ENCODE measurements at places on chromosomes 2 and 18. TPM values are rescaled to one million over a fixed set of nuclear protein-coding genes. Genes with fewer than 3 reads are reported as not detected.

The SCN2A gene
- total RNA-seq = 1.3 TPM

The TCF4 gene
- 64.1 TPM for total RNA-seq

The PPM1B gene
- total RNA-seq = 125 TPM

The ATP5F1A gene
- total RNA-seq = 620 TPM

The TGFA gene
- total RNA-seq = 5.0 TPM

GRCh38 chr2:215828528-215829184 is 184.7 kb downstream of the MREG start:
- peak; percentile 50 for ATAC-seq

DNA sequence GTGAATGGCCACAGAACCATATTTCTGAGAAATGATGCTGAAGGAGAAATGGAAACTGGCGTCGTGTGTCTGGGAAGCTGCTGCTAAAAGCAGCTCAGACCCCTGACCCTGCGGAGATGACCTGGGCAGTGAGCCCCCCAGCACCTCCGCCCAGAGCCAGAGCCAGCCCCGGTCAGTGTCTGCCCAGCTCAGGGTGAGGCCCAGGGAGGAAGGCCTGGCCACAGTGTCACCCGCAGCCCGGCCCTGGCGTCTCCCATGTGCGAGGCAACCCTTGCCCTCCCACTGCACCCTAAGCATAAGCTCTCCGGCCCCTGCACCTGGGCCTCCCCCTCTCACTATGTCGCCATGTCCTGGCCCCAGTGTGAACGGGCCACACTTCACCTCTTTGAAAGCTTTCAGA is 502.8 kb downstream of the EIPR1 start:
- no peak for ATAC-seq

- no peak for ATAC-seq
Measured at GRCh38 chr2:171318463-171318934, 115.3 kb downstream of the METTL8 start.

DNA sequence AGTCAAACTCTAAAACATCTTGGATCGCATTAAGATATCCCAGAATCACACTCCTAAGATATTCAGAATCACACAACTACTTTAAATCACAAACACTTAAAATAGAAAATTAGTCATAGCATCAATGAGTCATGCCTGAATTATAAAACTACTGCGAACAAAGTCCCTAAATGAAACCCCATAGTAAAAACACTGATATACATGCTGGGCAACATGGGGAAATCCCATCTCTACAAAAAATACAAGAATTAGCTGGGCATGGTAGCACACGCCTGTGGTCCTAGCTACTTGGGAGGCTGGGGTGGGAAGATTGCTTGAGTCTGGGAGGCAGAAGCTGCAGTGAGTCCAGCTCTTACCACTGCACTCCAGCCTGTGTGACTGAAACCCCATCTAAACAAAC is 101.7 kb downstream of the COBLL1 start:
- peak; percentile 52 for ATAC-seq

GRCh38 chr2:188024811-188025210 is 266.9 kb upstream of the GULP1 start:
- no peak for ATAC-seq

DNA sequence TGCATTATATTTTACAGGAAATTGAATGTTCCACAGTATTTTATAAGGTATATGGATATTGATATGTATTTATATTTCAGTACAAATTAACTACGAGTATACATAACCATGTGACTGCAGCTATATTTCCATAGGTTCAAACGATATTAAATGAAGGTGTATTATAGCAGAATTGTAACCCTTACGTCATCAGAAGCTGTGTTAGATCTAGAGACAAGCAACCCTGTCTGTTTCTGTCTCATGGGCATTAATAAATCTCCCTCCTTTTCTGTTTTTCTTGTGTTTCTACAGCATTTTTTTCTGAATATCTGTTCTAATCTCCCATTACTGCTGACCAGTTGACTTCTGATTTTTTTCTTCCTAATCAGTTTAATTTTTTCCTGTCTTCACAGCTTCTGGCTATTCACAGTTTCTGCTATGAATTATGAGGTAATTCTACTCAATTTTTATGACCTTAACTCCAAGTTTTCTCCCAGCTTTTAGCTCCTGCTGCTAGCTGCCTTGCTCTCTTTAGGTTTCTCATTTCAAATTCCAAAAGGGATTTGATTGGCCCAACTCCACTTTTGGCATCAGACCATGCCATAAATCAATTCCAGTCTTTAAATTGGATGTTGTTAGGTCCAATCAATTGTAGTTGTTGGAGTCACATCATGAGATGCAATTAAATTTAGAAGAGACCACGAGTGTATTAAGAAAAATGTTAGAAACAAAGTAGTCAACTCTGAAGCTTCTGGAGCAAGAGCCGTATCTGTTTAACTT is 277.5 kb upstream of the ZSWIM2 start:
- no peak for ATAC-seq

DNA sequence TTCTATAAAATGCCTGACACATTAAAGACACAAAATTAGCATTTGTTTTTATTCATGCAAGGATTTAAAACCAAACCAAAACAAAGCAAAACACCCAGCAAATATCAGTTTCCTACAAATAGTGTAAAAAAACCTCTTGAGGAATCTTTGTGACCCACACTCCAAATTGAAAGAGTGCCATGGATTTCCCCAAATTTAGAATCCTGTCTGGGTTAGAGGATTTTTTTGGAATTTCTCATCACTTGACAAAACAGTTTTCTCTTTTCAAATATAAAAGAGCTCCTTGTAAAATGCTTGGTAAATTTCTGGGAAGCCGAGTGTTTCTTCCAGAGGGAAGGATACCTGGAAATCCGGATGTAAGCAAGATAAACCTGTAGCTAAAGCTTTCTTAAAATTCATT is 1.7 kb upstream of the FN1 start:
- ATAC-seq = no peak

GRCh38 chr18:9742524-9743131 is 34.5 kb downstream of the RAB31 start:
- peak; percentile 61 for ATAC-seq

DNA sequence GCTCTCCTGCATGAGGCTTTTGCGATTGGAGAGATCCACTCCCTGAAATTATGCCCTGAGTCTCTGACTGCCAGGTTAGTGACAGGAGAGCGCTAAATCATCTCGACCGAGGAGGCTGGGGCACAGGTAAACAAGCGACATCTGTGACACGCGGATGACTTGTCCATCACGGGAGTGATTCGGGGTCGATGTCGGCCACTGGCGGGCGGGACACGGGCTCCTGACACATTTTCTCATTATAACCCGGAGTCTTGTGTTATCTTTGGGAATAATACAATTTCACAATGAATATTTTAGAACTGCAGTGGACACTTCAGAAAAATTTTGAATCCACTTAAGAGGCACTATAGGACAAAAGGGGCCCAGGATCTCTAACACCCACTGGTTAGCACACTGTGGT is 29.5 kb upstream of the SLC35G4 start:
- ATAC-seq = no peak

DNA sequence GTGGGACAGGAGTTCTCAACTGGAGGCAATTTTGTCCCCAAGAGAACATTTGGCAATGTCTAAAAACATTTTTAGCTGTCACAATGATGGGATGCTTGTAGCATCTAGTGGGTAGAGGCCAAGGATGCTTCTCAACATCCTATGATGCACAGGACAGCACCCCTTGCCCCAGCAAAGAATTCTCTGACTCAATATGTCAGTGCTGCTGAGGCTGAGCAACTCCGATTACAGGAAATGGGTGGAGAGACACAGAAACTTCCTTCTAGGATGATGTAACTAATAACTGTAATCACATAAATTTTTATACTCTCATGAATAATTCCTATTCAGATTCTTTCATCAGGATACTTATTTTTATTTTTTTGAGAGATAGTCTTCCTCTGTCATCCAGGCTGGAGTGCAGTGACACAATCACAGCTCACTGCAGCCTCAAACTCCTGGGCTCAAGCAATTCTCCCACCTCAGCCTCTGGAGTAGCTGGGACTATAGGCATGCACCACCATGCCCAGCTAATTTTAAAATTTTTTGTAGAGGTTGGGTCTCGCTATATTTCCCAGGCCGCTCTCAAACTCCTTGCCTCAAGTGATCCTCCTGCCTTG is 120.3 kb upstream of the ACAA2 start:
- no peak for ATAC-seq

DNA sequence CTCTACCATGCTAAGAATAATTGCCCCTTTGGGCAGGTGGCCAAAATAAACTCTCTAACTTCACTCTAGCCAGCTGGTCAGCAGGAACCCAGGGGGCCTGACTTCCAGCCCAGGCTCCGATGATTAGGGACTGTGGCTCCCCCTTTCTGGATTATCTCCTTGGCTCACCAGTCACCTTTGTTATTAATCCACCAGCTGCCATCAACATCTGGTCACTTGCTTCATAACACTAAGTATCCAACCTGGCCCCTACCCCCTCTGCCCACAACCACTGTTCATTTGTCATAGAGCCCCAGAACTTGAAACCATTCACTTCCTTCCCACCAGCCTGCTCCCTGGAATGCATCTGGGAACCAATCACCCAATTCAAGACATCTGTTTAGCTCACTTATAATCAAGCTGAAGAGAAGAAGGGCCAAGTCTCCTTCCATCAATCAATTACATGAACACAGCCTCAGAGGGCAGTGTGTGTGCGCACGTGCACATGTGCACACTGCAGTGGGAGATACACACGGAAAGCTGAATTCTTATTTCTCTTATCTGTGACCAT is 215.1 kb downstream of the ALK start:
- ATAC-seq = no peak

DNA sequence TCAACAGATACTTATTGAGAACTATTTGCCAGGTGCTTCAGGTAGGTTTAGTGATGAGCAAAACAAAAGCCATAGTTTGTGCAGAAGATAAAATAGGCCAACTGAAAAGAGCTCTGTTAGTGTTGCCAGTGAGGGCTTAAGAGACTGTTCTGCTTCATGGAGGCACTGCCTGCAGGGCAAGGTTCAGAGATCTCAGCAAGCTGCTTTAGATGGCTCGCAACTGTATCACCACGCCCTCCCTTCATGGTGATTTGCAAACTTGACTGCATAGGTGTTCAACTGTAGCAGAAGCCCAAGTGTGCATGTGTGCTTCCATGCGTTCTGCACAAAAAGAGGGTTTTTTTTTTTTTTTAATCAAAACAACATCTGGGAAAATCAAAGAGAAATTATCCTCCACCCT is 84.5 kb downstream of the RAPH1 start:
- no peak for ATAC-seq

DNA sequence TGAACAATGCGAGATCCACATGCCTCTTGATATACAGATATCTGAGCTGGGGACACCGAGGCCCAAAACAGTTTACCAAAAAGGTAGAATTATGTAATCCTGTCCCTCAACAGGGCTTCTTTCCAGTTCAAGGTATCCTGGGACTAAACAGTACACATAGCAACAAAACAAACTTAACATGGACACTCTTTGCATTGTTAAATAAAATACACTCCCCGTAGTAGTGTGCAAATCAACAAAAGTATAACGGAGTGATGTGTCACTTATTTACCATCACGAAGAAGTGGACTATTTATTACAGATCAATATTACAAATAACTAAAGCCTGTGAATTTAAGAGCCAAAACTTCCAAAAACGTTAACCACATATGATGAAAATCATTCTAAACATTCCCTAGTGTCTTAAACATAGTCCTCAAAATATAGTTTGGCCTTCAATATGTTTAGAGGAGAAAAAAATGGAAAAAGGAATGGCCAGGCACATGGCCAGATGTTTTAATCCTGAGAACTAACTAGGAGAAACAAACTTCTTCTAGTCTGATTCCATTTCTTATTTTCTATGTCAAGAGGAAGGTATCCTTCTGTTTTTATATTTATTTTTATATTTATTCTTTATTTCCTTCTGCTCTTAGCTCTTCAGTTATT is 377.5 kb downstream of the OSR1 start:
- no peak for ATAC-seq

DNA sequence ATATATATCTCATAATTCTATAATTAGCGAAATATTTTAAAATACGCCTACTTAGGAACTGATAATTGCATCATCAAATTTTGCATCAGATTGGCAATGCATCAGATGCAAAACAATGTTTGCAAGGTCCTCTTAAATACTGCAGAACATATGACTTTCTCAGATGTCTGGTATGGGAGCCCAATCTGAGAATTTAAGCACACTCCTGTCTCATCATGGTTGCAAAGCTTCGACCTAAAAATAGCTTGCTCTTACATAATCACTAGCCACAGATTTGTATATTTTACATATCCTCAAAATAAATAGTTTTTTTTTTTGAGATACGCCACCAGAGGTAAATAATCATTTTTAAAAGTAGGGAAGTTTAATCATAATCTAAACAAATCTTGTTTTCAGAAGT is 123.2 kb downstream of the CABYR start:
- no peak for ATAC-seq

GRCh38 chr2:201046881-201047280 is 24.6 kb downstream of the HYCC2 start:
- ATAC-seq = no peak

DNA sequence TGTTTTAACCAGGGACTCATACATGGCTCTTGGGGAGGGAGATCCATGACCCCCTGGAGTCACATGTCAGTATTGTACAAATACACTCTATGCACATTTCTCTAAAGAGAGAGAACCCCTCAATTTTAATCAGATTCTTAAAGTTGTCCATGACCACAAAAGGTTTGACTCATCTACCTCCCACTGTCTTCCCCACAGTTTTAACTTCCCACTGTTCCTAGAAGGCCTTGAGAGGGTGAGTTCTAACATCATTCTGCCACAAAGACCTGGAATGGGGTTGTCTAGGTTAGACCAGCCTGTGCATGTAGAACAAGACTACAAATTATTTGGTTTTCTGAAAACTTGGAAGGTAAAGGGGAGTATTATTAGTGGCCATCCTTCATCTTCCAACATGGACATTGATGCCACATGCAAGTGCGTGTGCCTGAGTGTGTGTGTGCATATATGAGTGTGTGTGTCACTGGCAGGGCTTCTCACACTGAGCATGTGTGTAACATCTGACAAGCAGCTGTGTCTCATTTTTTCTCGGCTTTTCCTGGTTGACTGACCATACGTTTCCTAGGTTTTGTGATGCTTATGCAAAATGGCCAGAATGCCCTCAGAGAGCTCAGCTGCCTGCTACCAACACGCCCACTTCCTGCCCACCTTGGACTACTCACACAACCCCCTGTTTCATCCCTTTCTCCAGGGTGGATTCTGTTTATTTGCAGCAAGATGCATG is 94.6 kb upstream of the LGALSL start:
- ATAC-seq = no peak

GRCh38 chr2:138333677-138334076 is 167.9 kb upstream of the SPOPL start:
- no peak for ATAC-seq

Measured in gastroesophageal sphincter (tissue), 4 donors.